ENCODE measurements at places on chromosomes 3 and 15.

GRCh38 chr15:65082303-65082953, 5.9 kb downstream of the KBTBD13 start:
- no peak for DNase-seq

DNA sequence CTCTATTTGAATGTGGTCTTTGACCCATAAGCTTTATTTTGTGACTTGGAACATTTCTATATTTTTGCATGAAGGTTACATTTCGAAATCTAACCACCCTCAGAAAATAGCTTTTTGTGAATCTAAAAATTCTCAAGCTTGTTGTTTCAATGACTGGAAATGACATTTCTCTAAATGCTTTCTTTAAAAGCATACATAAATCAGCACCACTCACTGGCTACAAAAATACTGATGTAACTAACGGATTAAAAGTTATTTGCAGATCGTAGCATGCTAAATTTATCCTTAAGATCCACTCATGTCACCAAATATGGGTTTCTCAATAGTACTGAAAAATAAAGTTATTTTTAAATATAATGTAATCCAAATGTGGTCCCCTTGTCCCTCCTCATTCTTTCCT, 55.2 kb upstream of the ACAN start:
- no peak for DNase-seq

DNA sequence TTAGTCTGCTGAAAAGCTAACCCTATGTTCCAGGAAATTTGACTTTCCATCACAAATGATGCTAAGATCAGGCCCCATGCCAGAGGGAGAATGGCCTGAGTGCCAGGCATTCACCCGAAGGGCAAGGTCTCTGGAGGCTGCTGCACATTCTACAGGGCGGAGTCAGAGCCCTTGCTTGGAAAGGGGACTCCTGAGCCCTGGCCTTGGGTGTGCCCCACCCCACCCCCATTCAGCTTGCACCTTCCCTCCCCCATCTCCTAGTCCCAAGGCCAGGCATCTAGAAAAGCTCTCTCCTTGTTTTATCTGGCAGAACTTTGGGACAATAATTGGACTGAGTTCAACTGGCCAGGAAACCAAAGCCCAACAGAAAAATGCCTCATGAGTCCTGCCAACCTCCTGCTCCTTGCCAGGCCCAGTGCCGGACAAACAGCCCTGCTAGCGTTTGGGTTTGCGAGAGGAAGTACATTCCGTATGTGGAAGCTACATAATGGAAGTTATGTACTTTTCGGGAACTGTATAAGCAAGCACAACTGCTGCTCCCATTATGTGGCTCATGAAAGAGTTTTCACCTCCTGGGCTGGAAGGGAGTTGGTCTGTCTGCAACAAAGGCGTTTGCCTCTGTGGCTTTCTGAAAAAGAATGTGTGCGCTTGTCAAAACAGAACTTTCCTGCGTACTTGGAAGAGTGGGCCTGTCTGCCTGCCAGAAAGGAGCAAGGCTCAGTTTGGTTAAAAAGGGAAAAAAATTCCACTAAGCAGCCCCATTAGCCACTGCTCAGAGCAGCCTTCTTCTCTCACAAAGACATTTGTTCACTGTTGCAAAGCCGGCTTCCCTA, 321.5 kb upstream of the CTNNB1 start:
- no peak for DNase-seq

GRCh38 chr3:133944641-133945380, 49.1 kb upstream of the RAB6B start:
- DNase-seq, result no peak

GRCh38 chr3:41202834-41203345, 3.6 kb downstream of the CTNNB1 start:
- no peak for DNase-seq

- DNase-seq, result no peak
Observed at GRCh38 chr15:73979636-73980035, 12.5 kb downstream of the STOML1 start.

DNA sequence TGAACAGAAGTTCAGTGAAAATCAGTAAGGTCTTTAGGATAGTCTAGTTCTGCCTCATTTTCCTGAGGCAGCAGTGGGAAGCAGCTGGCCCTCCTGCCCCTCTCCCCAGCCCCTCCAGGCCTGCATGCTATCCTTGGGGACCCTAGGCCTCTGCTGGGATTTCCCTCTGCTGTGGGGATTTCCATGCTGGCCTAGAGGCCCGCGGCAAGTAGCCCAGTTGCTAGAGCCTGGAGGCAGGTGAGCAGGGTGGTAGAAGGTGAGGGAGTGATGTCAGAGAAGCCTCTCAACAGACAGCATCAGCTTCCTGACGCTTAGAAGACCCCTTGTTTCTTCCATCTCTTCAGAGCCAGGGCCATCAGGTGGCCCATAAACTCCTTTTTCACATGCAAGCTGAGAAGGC, 305.8 kb upstream of the THBS1 start:
- DNase-seq, result no peak

DNA sequence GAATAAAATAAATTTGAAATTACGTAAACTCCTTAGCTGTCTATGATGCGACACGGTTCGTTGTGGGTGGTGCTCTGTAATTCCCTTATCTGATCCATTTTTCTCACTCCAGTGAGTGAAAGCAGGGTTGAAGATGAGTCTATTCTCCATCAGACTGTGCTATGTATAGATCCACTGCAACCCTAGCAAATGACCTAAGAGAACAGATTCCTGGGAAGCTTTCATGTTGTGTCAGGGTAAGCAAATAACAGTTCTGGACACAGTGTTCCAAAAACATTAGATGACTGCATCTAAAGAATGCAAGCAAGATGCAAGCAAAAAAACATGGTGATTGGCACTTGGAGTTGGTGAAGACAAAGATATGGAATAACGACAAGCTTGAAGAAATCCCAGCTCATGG, 239.3 kb downstream of the SLC9A9 start:
- DNase-seq, result no peak

GRCh38 chr3:175818811-175819464, 959.8 kb downstream of the NAALADL2 start:
- no peak for DNase-seq

GRCh38 chr3:23685541-23686258, 120.1 kb upstream of the UBE2E1 start:
- peak; percentile 91 for DNase-seq

DNA sequence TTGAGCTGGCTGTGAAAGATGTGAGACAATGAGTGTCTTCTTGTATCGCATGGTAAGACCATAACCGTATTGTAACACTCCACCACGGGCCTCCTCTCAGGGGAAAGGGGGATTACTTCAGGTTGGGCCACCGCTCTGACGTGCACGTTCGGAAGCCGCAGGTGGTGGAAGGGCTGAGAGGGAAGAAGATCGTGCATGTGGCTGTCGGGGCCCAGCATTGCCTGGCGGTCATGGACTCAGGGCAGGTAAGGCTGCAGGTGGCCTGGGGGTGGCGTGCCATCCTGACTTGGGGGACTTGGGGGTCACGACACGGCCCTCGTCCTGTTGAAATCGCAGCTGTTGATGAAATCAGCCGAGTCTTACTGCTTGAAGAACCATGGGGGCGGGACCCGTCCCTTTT, 87.3 kb upstream of the FAN1 start:
- no peak for DNase-seq

- no peak for DNase-seq
Observed at GRCh38 chr3:14528081-14528480, 12.1 kb downstream of the GRIP2 start.

Data from AG09319 (cell line).